Fibroblast of skin of abdomen (primary cell): ENCODE measurements at places on chromosomes 1 and 21.

GRCh38 chr1:179313004-179313403 lies 19.4 kb downstream of the SOAT1 start:
- DNase-seq, result no peak

DNA sequence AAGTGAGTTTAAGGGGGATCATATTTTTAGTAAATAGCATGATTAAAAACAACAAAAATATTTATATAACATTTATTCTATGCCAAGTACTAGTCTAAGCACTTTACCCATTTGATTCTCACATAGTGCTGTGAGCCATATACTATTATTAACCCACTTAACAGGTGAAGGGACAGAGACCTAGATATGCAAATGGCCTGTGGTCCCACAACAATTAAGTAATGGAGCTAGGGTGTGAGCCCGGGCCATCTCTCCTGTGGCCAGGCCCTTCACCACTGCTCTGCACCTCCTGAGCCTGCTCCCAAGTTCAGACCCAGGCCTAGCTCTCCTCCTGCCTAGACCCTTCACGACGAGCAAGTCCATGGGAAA lies 537 bp downstream of the ASCL5 start:
- no peak for DNase-seq

DNA sequence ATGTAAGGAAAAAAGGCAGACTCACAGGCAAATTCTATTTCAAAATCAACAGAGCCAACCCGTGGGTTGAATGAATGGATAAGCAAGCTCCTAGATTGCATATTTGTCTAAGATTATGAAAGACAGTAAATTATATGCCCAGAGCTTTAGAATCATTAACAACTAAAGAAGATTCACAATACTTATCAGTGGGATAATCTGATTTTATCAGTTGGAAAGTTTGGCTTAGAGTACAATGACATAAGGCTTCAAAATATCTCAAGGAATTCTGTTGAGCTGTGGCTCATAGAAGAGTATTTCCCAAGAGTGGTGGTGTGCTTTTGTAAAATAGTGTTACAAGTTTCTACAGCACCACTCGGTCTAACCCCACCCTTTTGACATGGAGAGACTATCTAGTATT lies 85.5 kb downstream of the ADAMTS1 start:
- DNase-seq, result no peak

DNA sequence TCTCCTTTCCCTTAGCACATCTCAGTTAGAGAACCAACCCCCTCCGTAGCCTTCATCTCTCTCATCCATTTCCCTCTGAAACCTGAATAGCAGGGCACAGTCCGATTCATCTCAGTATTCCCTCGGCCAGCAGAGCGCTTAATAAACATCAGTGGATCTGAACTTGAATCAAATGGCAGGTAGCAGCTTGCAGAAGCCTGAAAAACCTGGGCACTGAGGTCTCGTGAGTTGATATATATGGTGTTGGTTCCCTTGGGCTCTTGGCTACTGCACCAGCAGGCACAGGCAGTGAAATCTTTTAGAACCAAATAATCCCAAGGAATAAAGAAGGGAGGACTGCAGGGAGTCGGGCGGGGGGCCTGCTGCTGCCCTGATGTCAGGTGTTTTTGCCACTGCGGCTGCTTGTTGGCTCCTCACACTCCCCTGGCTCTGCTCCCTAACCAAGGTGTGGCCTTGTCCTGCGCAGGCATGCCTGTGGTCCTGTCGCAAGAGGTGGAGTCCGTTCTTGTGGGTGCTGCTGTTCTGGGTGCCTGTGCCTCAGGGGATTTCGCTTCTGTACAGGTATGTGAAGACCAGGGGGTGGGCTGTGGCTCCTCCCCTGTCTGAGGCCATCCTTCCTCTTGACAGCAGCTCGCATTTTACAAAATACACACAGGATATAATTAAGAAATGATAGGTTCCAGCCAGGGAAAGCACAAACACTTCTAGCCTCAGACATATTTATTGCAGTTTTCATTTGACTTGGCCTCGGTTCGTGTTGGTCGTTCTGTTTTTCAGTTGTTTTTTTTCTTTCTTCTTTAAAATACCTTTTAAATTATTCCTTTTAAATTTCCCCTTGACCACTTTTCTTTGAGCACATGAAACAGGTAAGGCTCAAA lies 140.9 kb upstream of the HOOK1 start:
- DNase-seq, result no peak

DNA sequence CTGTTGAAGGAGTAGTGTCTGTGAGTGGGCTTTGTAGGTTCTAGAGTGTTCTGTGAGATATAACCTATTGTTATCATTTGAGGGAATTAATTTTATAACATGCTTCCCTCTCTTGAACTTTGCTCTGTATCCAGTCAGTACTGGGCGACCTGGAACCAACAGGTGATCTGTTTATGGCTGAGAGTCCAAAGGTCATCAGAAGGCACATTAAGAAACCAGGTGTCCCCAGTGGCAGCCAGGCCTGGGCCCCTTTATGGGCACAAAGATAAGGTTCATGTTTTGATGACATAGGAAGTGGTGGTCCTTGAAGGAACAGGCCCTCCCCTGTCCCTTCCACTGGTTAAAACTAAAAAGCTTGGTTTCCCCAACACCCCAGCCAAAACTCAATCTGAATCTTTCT lies 61.1 kb downstream of the FHAD1 start:
- no peak for DNase-seq

DNA sequence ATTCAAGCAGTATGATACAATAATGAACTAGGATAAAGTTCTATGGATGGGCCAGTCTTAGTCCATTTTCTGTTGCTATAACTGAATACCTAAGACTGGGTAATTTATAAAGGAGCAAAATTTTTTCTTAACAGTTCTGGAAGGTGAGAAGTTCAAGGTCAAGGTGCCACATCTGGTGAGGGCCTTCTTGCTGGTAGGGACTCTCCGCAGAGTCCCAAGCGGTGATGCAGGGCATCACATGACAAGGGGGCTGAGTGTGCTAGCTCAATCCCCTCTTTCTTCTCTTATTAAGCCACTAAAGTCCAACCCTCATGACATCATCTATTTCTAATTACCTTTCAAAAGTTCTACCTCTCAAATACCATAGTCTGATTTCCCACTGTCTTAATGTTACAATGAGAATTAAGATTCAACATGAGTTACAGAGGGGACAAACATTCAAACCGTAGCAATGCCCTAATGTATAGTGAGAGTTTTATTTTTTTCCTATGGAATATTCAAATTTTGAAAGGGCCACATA lies 92.2 kb upstream of the QSOX1 start:
- no peak for DNase-seq

DNA sequence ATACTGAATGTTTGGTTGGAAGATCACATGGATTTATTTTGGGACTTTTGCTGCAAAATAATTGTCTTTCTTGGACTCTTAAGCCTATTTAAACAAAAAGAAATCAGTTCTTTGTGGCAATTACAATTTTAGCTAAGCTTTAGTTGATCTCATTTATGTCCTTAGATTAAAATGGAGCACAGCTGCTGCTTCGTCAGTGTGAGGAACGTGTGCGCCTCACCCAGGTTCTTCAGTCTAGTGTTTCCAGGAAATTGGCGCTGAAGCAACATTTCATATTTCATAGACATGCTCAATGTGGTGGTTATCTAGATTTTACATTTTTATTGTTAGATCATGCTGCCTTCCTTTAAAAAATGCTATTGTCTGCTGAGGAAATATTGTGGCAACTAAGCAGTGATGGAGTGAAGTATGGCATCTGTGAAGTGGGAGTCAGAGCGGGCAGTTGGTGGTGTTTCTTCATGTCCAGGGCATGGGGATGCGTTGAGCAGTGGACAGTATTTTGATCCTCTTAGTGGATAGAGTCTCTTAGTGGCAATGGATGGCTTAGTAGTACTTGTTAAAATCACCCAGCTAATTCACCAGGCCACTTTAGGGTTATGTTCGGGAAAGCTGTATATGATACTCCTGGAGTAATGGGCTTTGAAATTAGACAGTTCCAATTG lies 5.6 kb downstream of the DDI2 start:
- no peak for DNase-seq

DNA sequence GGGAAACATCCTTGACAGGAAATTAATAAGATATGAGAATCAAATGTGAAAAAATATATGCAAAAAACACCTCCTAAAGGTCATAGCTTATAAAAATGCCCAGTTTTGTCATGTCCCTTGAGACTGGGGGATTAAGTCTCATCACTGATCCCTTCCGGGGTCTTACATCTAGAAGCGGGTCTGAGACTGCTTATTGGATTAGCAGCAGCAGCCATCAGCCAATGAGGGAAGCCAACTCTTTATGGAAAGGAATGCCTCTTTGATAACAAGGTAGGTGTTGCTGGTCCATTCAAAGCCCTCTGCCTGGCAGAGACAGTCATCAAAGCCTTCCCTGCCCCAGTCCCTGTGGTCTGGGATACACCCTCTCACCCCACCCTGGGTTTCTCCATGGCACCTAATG lies 3.9 kb upstream of the CACNA1S start:
- no peak for DNase-seq

GRCh38 chr1:172898866-172899265 lies 151.9 kb downstream of the TNFSF18 start:
- DNase-seq, result peak; percentile 76

GRCh38 chr1:52635321-52636089 lies 2.5 kb downstream of the SHISAL2A start:
- no peak for DNase-seq

GRCh38 chr1:241836941-241837340 lies 11.1 kb upstream of the EXO1 start:
- DNase-seq, result no peak

DNA sequence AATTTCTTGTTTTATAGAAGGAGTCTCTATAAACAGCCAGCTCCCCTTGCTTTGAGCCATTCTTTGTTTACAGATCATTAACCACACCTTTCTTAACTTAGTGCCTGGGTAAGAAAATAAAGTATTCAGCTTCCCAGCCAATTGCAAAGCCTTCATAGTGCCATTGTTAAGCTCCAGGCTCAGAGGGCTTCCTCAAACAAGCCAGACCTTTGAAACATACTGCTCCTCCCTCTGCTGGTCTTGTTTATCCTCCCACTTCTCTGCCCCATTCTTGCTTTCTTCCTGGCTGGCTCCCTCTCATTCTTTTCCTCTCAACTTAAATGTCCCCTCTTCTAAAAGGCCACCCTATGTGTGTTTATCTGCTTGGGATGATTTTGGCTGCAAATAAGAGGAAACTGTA lies 319.4 kb upstream of the ST6GALNAC5 start:
- DNase-seq, result no peak

DNA sequence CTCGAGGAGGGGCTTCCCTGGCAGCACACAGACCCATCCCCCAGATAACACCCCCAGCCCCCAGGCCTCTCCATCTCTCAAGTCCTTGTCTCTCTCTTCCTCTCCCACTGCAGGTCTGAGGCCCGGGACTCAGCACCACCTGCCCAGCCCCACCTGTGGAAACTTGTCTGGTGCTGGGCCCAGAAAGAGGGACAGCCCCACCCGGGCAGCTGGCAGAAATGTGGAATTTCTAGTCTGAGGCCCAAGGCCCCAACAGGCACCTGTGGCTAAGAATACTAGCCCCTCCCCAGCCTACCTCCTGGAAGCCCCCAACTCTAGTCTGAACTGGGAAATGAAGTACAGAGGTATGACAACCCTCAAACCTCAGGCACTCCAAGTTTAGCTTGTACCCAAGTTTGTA lies 15.4 kb downstream of the TTC39A start:
- DNase-seq, result no peak

DNA sequence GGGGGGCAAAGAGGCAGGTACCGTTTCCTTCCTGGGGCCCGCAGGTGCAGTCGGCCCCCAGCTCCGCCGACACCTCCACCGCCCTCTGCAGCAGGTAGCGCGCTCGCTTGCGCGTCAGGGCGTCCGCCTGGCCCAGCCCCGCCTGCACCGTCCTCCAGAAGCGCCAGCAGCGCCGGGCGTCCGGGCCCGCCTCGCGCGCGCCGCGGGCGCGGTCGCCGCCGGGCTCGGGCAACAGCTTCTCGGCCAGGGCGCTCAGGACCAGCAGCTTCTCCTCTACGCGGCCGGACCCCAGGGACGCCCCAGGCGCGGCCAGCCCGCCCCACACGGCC lies 863 bp downstream of the TARBP1 start:
- peak; percentile 29 for DNase-seq

DNA sequence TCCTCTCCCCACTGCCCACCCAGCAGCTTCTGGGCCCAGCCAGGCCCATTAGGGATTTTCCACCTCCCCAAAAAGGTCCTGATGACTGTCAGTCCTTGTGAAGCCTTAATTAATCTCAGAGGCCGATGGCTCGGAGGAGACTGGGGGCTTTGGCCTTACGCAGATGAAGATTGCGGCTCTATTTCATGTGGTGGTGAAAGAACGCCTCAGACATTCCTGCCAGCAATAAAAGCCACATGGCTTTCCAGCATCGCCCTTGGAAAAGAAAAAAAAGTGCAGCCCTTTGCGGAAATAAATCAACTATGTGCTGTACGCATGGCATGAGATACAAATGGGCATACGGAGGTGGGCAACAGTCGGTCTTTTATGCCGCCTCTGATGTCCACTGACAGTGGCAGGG lies 6.6 kb upstream of the RUNX3 start:
- DNase-seq, result peak; percentile 73

GRCh38 chr1:193589597-193590040 lies 403.2 kb upstream of the B3GALT2 start:
- DNase-seq, result peak; percentile 67

DNA sequence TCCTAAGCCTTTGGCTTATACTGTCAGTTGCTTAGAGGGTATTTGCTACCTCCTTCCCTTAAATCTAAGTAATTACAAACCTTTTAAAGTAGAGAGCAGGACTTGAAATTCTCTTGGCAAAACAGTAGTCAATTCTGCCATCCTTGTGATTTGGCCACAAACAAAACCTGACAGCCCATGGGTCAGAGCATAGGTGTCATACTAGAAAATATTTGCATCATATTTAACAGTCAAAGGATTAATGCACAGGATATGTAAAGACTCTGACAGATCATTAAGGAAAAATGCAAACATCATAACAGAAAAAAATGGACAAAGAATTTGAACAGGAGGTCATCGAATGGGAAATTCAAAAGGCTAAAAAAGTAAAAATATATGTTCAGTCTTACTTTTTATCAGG lies 50.5 kb downstream of the ZFYVE9 start:
- DNase-seq, result peak; percentile 47

DNA sequence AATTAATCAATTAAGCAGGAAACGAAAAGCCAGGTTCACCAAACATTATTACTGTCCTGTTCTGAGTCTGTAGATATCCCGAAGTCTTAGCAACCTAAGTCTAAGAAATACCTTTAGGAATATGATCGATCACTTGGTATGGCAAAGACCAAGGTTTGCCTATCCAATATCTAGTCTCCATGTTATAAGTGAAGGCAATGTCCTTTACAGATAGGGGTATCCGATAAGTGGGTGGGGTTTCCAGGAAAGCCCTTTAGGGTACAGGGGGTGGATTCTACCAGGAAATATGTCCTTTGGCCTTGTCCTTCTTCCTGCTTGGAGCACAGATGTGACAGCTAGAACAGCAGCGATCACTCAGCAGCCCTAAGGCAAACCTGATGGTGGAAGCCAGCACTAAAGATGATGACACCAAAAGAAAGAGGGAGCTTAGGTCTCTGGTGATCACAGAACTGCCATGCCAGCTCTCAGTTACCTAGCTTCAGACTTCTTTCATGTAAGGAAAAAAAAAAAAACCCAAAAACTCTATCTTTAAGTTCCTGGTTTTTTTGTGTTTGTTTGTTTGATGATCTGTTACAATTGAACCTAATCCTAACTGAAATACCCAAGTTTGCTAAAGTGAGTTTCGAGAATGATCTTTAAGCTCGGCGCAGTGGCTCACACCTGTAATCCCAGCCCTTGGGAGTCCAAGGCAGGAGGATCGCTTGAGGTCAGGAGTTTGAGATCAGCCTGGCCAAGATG lies 40.8 kb downstream of the DSTYK start:
- no peak for DNase-seq
